Breast epithelium (tissue), 4 donors: ENCODE measurements at places on chromosomes 1 and 21.

DNA sequence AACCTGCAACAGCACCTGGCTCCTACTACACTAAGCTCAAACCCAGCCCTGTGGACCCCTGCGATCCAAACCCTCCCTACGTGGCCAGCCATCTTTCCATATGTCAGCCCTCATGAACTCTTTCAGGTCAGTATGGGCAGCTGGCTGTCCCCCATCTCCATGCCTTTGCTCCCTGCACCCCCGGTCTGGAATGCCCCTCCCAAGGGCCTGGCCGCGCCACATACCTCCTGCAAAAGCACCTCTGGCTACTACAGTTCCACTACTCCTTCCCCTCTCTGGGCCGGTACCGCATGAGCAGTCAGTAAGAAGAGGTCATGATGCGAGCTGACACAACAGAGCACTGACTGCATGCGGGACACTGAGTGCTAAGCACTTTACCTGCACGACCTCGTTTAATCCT is 10.0 kb upstream of the TAGLN2 start:
- H3K36me3 ChIP-seq = no peaks in the 10 kb centered on the region
- no peak overlapping the region for H3K4me3 ChIP-seq
- no peaks in the 10 kb centered on the region for H3K4me1 ChIP-seq
- H3K27ac ChIP-seq = no peak overlapping the region
- no peak for DNase-seq

DNA sequence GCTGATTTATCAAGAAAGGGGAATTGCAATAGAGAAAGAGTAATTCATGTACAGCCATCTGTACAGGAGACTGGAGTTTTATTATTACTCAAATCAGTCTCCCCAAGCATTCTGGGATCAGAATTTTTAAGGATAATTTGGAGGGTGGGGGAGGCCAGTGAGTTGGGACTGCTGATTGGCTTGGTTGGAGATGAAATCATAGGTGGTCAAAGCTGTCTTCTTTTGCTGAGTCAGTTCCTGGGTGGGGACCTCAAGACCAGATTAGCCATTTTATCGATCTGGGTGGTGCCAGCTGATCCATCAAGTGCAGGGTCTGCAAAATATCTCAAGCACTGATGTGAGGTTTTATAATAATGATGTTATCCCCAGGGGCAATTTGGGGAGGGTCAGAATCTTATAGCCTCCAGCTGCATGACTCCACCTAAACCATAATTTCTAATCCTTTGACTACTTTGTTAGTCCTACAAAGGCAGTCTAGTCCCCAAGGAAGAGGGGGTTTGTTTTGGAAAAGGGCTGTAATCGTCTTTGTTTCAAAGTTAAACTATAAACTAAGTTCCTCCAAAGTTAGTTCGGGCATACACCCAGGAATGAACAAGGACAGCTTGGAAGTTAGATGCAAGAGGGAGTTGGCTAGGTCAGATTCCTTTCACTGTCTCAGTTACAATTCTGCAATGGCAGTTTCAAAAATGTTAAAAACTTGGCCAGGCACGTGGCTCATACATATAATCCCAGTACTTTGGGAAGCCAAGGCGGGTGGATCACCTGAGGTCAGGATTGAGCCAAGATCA is 16.9 kb upstream of the RAB3B start:
- H3K27ac ChIP-seq = no peak overlapping the region
- no peaks in the 10 kb centered on the region for H3K36me3 ChIP-seq
- no peak overlapping the region for H3K4me3 ChIP-seq
- no peak for DNase-seq
- H3K27me3 ChIP-seq = peaks cover 5% of the 10 kb centered on the region

DNA sequence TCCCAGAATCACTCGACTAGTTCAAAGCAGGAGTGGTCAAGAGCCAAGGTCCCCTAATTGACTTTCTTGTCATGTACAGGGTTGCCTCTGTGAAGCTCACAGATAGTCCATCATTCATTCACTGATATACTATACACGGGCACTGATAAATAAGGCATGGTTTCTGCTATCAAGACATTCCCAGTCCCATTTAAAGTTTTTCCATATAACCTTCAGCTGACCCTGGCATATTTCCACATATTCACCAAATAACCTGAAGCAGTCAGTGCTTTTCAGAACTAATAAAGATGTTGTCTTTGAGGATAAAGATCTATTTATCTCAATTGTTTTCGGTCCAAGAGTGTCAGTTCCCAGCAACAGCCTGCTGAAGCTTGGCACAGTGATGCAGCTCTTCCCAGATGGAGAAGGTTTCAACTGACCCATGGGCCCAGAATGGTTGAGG is 173.4 kb downstream of the ZZZ3 start:
- no peak for DNase-seq
- no peaks in the 10 kb centered on the region for H3K27me3 ChIP-seq
- H3K4me1 ChIP-seq = no peaks in the 10 kb centered on the region
- H3K27ac ChIP-seq = peak overlapping the region; percentile 37
- H3K36me3 ChIP-seq = no peaks in the 10 kb centered on the region

GRCh38 chr21:15966651-15967050 is 236.9 kb downstream of the USP25 start:
- no peaks in the 10 kb centered on the region for H3K27me3 ChIP-seq
- H3K36me3 ChIP-seq = no peaks in the 10 kb centered on the region
- H3K4me1 ChIP-seq = no peaks in the 10 kb centered on the region
- no peak overlapping the region for H3K27ac ChIP-seq
- DNase-seq = no peak

DNA sequence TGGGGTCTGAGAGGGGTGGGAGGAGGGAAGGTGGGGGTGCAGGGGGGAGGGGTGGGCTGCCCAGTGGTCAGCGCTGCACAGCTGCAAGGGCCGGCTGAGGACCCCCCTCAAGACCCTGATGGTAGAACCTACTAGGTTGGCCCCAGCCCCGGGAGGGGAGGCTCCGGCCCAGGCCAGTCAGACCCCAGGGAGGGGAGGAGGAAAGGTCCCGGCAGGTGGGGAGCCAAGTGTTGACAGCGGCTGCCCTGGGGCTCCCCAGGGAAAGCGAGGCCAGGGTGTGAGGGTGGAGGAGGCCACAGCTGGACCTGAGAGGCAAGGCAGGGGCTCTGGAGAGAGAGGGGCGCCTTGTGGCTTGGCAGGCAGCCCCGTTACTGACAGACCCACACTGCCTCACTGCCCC is 31.1 kb downstream of the MEGF6 start:
- no peak for DNase-seq
- no peaks in the 10 kb centered on the region for H3K27me3 ChIP-seq
- no peak overlapping the region for H3K4me3 ChIP-seq

- H3K4me1 ChIP-seq = peaks cover 7% of the 10 kb centered on the region
- H3K36me3 ChIP-seq = no peaks in the 10 kb centered on the region
- no peak overlapping the region for H3K4me3 ChIP-seq
- no peaks in the 10 kb centered on the region for H3K27me3 ChIP-seq
Observed at GRCh38 chr1:13784971-13785370, 85.0 kb downstream of the PRDM2 start.

- no peaks in the 10 kb centered on the region for H3K36me3 ChIP-seq
- no peaks in the 10 kb centered on the region for H3K27me3 ChIP-seq
- no peak for DNase-seq
- H3K4me3 ChIP-seq = no peak overlapping the region
- no peaks in the 10 kb centered on the region for H3K4me1 ChIP-seq
Observed at GRCh38 chr1:235279694-235280093, 48.3 kb downstream of the ARID4B start.

- no peak overlapping the region for H3K27ac ChIP-seq
- no peak for DNase-seq
- no peaks in the 10 kb centered on the region for H3K36me3 ChIP-seq
Observed at GRCh38 chr1:211066781-211067384, 67.1 kb downstream of the KCNH1 start.

DNA sequence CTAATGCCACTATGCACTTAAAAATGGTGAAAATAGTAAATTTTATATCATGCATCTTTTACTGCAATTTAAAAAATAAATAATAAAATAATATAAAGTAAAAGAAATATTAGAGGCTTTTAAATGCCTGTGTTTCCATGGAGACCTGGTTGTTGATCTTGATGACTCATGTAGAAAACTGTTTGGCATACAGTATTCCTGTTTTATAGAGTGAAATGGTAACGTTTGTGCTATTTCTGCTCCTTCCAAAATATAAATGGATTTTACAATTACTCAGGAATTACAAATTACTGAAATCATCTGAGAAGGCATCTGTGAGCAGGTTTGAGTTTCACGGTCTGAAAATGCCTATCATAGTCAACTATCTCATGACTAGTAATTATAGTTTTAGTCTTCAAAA is 98.4 kb upstream of the USP25 start:
- H3K27ac ChIP-seq = no peak overlapping the region
- no peaks in the 10 kb centered on the region for H3K4me1 ChIP-seq
- H3K36me3 ChIP-seq = no peaks in the 10 kb centered on the region
- no peak overlapping the region for H3K4me3 ChIP-seq
- no peak for DNase-seq

DNA sequence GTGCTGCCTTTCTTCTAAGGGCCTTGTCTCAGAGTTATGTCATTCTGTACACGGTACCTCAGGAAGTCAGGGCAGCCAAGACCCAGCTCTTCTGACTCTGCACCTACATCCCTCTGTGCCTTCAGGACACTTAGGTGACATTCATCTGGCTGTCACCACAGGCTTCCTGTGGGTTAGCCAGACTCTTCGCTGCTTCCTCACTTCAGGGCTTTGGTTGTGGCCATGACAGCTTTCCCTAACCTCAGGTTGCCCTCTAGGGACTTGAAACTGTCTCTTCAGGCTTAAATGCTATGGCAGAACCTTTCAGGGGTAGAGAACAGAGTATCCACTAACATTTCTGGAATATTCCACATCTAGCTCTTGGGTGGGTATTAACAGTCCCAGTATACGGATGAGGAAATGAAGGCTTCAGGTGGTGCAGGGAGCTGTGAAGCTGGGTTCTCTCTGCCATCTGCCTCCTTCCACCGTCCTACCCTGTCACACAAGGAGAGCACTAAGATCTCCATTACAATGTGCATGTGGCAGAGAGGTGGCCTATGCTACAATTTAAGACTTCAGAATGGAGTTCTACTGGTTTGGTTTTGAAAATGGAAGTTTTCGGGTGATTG is 9.9 kb downstream of the TSSK3 start:
- H3K4me3 ChIP-seq = no peak overlapping the region
- peaks cover 29% of the 10 kb centered on the region for H3K36me3 ChIP-seq
- no peak overlapping the region for H3K27ac ChIP-seq
- no peaks in the 10 kb centered on the region for H3K27me3 ChIP-seq

GRCh38 chr1:37017720-37018119 is 16.6 kb downstream of the GRIK3 start:
- no peaks in the 10 kb centered on the region for H3K27me3 ChIP-seq
- H3K4me1 ChIP-seq = no peaks in the 10 kb centered on the region
- no peak overlapping the region for H3K4me3 ChIP-seq
- no peak for DNase-seq
- H3K27ac ChIP-seq = no peak overlapping the region

DNA sequence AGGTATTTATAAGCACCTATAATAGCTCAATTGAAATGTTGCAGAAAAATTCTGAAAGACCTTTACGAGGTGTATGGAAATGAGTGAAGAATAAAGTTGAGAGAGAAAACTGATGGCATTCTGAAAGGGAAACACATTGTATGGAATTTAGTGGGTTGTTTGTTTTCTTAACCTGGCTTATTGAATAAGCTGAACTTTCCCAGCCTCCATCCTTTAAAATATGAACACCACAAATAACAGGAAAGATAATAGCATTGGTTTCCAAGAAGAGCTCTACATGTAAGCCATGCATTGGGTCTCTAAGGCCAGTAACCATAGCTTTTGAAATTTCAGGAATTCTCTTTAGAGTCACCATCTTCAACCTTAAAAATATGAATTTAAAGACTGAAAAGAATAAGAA is 709.0 kb downstream of the USP25 start:
- no peak overlapping the region for H3K27ac ChIP-seq
- no peak for DNase-seq
- no peaks in the 10 kb centered on the region for H3K27me3 ChIP-seq

DNA sequence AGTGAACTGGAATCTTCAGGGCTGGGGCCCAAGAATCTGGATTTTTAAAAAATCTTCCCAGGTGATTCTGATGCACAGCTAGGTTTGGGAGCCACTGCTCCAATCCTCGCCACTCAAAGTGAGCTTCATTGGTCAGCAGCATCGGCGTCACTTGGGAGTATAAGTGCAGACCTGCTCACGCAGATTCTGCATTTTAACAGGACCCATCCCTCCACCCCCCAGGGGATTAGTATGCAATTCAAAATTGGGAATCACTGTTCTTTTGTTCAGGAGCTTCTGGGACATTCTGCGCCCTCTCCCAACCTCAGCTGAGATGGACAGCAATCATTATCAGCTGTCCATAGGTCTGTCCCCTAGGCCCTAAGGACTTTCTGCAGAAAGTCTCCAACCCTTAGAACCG is 53.5 kb downstream of the LGR6 start:
- no peaks in the 10 kb centered on the region for H3K36me3 ChIP-seq
- H3K4me1 ChIP-seq = peaks cover 9% of the 10 kb centered on the region
- H3K27ac ChIP-seq = no peak overlapping the region
- DNase-seq = no peak
